ENCODE measurements at places on chromosomes 6 and 20.
A peak's percentile ranks its signal among the peaks of the same experiment; 100 is the strongest.

DNA sequence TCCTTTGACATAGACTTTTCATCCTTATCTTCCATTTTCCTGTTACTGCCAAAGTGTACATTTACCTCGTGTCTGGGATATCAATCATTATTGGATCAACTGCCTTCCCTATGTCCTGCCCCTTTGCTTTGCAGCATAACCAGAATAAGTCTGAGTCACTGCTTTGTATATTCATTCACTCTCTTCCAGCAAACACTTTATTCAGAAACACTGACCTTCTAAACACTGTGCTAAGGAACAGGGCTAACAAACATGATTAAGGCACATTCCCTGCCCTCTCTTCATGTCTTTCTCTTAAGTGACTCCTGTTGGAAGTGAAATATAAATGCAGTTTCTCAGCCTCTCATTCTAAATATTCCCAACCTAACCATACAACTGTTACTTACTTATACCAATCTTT lies 66.9 kb downstream of the COL19A1 start:
- DNase-seq, result no peak

DNA sequence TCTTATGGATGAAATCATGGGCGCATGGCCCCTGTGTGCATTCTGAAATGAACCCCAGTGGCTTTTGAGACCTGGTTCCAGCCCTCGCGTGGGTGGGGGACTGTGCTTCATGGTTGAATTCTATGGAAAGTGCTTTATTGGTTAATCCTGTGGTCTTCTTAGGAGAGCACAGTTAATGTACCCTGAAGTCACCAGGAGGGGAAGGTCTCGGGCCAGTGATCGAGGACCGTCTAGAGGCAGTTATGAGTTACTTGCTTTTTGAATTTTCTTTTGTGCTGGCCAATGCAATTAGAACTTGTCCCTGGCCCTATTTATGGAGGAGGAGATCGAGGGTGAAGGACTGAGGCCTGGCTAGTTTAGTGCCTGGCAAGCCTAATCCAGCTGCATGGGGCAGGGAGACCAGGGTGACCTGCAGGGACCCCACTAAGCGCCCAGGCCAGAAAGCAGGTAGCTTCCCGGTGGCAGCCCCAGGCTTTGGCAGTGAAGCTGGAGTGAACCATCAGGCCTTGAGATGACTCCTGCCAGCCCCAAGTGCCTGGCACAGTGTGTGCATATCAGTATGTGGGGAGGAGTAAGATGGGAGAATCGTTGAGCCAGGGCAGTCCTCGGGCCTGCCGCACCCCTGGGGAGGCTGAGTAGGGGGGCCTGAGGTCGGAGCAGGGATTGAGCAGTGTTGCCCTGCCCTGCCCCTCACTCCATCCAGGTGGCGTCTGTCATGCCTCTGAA lies 144.6 kb upstream of the RNF24 start:
- DNase-seq, result no peak

- DNase-seq, result no peak
Observed at GRCh38 chr6:408599-409102, 17.1 kb downstream of the IRF4 start.

DNA sequence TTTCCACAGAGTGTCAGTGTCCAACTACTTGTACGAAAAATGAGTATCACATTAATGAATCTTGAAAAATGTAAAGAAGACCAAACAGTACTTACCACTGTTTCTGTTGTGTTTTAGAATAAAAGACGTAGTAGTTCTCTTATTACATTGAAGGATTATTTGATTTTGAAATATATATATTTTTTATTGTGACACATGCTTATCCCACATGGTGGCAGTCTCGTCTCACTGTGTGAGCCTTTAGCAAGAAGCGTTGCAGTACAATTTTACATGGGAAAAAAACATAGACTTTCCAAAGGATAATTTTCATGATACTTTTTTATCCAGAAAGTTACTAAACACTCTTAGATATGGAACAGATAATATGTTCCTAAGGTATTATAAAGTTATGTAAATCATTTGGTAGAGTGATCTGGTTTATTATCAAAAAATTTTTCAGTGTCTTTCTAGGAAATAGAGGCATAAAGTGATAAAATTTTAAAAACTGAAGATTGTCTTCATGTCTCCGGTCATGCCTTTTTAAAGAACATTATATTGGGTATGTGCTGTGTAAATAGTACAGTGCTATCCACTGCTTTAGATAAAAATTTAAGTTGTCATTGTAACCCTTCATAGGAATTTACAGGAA lies 117.5 kb upstream of the SAMD5 start:
- peak; percentile 11 for DNase-seq

- DNase-seq, result no peak
Observed at GRCh38 chr6:149084026-149084425, 233.5 kb upstream of the TAB2 start.

DNA sequence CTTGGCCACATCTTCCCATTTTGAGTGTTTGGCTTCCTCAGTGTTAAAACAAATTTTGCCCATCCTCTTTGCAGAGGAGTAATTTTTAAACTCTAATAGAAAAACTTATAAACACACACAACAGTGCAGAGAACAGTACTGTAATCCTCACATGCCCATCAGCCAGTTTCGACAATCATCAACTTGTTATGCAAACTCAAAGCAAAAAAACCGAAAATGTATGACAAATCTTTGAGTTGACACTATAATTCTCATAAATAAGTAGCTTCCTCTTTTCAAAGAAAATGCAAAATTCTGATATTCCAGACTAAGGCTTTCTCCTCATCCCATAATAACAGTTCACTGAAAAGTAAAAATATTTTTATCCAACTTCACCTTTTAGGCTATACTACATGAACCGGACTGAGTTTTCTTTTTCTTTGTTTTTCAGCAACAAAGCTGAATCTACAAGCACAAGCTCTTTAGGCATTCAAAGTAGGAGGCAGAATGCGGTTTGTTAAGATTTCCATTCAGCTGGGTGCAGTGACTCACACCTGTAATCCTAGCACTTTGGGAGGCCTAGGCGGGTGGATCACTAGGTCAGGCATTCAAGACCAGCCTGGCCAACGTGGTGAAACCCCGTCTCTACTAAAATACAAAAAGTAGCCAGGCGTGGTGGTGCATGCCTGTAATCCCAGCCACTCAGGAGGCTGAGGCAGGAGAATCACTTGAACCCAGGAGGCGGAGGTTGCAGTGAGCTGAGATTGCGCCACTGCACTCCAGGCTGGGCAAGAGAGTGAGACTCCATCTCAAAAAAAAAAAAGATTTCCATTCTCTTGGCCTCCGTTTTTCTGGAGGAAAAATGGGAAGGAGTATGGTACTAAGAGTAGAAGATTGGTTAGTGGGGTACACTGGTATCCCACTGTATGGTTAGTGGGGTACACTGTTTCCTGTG lies 74.8 kb downstream of the GCNT2 start:
- DNase-seq, result no peak

DNA sequence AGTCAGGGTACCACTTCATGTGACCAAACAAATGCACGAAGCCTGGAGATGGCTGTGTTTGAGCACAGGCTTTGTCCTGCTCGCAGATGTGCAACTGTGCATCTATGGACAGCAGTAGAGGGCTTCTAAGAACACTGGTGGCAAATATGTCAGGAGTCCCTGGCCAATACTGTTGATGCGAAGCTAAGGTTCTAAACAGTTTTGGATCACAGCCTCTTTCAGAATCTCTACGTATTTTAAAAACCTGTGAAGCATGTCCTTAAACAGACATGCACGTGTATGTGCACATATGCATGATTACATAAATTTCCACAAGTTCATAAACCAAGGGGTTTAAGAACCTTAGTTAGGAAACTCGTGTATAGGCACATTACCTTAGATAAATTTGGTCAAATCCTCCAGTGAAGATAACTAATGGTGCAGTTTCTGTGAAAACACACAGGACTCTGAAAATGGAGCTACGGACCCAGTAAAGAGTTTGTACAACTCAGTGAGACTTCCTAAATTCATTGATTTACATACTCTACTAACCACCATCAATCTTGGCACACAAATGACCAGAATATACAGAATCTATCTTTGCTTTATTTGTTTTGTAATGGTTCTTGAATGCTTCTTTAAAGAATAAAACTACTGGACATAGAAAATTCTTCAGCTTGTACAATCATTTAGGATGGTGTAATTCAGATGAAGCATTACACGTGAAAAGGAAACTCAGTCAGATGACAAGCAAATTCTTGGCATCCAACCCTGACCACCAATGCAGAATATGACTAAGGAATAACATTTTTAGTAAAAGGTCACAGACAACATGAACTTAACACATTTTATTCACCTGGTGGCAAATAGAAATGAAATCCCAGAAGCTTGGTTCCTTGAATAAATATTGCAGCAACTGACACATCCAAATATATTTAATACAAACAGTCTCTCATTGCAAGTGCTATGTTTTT lies 27.4 kb downstream of the KCNQ5 start:
- no peak for DNase-seq

DNA sequence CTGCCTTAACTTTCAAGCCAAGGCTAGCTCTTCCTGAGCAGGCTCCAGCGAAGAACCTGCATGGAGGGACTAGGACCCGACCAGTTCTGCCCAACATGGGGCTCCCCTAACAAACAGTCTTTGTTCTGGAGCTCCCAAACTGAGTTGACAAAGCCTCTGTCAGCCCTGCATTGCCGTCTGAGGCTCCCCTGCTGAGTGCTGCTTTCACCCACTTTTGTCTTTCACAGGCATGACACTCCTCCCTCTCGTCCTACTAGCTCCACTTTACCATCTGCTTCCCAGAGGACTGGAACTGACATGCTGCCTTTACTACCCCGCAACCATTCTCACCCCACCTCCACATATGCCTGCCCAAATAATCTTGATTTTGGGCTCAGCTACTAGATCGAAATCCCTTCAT lies 45.1 kb upstream of the B4GALT5 start:
- DNase-seq, result no peak

DNA sequence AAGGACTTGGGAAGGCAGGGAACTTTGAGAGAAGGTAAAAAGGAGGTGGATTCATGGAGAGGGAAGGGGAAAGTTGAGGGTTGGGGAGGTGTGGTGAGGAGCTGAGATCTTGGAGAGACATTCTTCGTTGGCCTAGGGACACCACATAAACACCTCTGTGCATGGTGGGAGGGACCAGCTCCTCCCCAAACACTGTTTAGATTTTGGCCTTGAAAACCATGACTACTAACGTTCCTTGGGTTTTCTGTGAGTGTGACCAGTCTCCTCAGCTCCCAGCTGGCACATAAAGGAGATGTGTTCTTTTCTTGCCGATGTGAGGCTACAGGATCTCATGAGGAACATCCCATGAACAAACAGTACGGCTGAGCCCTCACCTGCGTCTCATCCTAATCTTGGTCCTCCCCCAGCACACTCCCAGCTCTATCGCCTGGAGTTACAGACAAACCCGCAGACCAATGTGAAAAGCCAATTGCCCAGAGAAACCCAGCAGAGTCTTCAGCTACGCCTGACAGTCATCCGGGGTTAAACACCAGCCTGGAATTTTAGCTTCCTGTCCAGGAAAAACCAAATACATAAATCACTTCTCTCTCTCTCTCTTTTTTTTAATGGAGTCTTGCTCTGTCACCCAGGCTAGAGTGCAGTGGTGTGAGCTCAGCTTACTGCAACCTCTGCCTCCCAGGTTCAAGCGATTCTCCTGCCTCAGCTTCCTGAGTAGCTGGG lies 22.0 kb upstream of the DDR1 start:
- DNase-seq, result no peak

Measured in Jurkat, Clone E6-1 (cell line).